NCI-H446 (cell line): ENCODE measurements at places on chromosomes 11 and 22.

- DNase-seq, result no peak
These were observed 99.5 kb downstream of the RDX start for GRCh38 chr11:110196884-110197420.

DNA sequence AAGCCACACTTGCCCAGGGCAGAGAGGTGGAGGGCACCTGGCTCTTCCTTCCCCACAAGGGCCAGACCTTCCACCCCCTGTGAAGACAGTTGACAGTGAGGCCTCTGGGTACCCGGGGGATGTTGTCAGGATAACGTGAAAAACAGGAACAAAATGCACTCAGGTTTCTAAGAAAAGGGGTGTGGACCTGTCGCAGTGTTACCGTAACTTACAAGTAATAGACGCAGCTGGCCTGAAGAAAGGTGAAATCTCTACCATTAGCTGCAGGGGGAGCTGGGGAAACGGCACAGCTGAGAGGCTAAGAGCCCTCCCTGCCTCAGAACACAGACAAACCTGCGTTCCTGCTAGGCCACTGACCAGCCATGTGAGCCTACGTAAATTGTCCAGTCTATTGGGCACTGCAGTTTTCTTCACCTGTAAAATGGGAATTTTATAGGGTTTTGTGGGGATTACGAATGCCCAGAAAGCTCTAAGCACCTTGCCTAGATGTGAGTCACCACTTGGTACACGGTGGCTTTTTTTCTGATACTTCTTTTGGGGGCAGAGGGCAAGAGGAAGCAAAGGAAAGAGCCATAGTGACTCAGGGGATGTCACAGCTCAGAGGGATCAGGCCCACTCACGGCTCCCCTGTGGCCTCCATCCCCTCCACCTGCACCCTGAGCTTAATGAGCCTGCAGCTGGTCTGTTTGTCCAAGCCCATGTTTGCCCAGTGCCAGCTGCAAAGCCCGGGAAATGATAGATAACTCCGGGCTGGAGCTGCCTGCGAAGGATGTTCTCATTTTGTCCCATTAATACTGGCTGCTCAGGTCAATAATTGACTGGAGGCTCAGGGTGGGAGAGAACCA is 18.4 kb upstream of the CABP7 start:
- DNase-seq, result no peak

GRCh38 chr11:74004759-74005615 is 3.9 kb downstream of the UCP3 start:
- no peak for DNase-seq

- no peak for DNase-seq
These were observed 62.2 kb downstream of the BCR start for GRCh38 chr22:23242473-23243001.

DNA sequence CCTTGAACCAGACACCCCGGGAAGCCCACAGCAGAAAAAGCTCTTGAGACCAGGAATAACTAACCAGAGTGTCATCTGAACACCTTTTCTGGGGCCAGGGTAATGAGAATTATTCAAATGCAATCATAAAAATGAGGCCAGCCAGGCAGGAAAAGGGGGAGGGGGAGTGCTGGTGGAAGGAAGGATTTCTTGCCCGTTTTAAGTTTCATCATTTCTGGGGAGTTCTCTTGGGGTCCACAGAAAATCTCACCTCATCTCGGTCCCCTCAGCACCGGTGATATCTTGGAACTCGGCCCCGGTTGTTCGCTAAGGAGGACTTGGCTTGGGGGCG is 495 bp upstream of the PKNOX2 start:
- DNase-seq, result no peak

- no peak for DNase-seq
These were observed 94.5 kb downstream of the LARGE1 start for GRCh38 chr22:33825761-33826160.

- DNase-seq, result no peak
These were observed 46.2 kb upstream of the CTTN start for GRCh38 chr11:70352100-70352499.

DNA sequence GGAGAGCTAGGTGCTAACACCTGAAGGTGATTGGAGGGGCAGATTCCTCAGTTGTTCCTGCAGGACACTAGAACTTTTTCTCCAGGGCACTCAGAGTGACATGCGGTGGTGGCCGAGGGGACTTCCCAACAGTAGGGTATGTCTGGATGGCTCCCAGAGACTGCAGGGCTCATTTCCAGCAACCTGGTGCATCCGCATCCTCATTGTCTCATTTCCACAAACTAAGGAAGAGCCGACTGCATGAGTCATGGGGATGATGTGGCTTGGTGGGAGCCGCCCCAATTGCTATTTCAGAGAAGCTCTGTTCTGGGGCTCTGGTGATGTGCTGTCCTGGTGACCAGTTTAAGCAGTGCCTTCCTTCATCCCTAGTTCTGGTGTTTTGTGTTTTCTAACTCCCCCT is 2.8 kb upstream of the ROBO4 start:
- no peak for DNase-seq

GRCh38 chr22:32994898-32995297 is 63.3 kb downstream of the SYN3 start:
- DNase-seq, result no peak

DNA sequence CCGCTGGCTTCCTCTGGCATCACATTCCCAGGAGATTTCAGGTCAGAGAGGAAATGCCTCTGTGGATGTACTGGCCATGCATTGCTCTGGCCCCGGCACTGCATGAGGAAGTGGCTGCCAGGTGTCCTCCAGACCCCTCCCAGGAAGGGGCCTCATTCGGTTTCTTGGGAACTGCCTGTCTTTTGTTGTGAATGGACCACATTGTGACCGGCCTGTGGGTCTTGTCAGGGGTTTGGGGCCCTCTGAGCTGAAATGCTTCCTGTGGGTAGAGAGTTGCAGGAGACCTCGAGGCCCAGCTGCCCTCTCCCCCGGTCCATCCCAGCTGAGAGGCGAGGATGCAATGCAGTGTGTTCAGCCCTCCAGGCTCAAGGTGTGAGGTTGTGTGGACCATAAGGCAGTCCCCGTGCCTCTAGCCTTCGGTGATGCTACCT is 18.8 kb upstream of the ST3GAL4 start:
- no peak for DNase-seq

DNA sequence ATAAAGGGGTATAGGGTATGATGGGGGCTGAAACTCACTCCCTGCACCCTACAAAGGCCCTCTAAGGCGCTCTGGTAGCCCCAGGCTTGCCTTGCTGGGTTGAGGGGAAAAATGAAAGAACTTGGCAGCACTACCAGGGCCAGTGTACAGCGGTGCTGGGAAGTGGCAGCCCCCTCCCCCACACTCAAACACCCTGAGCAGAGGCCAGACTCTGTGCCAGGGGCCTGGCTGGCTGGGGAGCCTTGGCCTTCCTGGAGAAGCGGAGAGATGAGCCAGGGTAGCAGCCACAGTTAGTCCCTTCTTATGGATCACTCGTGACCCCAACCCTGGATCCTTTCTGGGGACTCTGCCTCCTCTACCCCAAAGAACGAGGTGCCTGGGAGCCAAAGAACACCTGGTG is 2.7 kb downstream of the TMEM134 start:
- DNase-seq, result no peak

- no peak for DNase-seq
These were observed 24.1 kb upstream of the ASPHD2 start for GRCh38 chr22:26404851-26405421.

DNA sequence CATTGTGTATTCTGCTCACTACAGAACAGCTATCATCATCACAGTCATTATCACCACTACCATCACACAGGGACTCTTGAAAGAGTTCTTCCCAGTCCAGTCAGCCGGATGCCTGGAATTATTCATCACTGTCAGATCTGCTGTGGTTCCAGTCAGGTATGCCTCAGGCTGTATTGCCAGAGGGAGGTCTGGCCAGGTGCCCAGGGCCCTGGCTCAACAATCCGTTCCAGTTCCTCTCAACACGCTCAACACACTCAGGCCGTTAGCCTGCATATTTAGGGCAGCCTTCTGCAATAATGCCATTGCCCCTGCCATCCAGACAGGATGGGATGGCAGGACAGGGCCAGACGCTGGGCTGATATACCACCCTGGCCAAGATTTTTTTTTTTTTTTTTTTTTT is 28.6 kb upstream of the RASL10A start:
- DNase-seq, result peak; percentile 95

DNA sequence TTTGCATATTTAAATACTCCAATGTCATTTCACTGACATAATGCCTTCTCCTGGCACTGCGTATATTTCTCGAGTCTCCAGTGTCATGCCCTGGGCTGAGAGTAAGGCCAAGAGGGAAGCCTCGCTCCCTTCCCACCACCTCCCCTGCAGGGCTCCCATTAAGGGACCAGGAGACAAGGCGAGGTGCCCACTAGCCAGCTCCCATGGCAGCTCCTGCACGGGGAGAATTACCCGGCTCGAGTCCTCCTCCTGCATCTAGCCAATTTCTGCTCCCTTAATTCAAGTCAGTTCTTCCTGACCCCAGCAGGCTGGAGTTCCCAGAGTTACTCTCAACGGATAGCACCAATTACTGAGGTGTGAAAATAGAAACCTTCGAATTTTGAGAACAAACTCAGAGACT is 31.9 kb downstream of the OPCML start:
- DNase-seq, result no peak

GRCh38 chr11:65260756-65261590 is 789 bp upstream of the POLA2 start:
- DNase-seq, result no peak

- no peak for DNase-seq
These were observed 58.1 kb downstream of the DDI1 start for GRCh38 chr11:104094576-104094975.

DNA sequence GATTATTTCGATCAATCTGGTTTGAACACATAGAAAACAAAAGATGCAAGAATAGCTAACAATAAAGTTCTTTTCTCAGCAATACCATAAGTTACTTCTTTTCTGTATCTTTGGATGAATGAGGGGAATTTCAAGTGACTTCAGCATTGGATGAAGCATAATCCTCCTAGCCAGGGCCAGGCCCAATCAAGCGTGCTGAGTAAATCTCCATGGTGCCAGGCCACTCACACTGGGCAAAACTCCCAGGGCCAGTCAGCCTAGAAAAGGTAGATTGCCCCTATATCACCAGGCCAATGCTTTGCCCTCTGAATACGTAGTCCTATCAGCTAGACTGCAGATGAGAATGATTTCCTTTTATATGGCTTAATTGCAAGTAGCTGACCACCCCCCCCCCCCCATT is 6.0 kb downstream of the CNTF start:
- DNase-seq, result no peak

- DNase-seq, result no peak
These were observed 862 bp upstream of the PDXP start for GRCh38 chr22:37657590-37658132.
